Heart left ventricle (tissue), 16 donors: ENCODE measurements at places on chromosomes 1 and 21. TPM values are rescaled to one million over a fixed set of nuclear protein-coding genes. Genes with fewer than 3 reads are reported as not detected.

DNA sequence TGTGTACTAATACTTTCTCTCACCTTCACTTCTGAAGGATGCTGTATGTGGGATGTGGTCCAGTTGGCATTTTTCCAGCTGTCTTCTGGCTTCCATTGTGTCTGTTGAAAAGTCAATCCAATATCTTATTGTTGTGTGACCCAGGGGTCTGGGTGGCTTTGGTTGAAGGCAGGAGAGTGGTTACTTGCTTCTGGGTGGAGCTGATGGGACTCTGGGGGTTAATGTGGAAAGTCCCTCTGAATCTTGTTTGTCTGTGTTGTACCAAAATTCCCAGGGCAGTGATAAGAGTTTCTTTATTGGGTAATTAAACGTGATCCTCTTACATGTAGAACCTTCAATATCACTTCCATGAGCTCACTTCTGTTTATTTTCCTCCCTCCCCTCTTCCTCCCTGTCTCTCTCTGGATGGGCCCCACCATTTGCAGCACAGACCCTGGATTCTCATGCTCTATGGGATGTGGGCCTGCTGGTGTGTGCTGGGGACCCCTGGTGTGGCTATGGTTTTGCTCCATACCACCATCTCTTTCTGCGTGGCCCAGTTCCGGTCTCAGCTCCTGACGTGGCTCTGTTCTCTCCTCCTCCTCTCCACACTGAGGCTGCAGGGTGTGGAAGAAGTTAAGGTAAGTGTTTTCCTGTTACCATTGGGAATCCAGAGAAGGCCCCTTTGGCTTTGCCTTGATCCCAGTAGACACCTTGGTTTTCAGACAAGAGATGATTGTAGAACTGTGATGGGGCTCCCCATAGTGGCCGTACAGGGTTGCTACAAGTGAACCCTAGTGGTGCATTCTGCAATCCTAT is 71.5 kb downstream of the HHAT start:
- DNase-seq: peak; percentile 51

DNA sequence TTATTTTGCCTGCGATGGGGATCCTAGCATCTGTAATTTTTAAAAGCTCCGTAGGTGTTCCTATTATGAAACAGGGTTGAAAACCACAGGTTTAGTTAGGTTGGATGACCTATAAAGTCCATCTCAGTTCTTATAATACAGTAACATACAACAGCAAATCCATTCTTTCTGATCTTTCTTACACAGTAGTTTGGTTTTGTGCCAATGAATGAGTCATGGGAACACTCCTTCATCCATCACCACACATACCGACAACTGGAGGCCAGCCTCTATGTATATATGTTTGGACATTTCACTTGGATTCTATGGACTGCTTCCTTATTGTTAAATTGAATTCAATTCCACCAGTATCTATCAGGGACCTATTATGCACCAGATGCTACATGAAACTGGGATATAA is 118.4 kb upstream of the L1TD1 start:
- DNase-seq: no peak

GRCh38 chr1:98417820-98418219 is 243.7 kb upstream of the SNX7 start:
- DNase-seq: no peak

DNA sequence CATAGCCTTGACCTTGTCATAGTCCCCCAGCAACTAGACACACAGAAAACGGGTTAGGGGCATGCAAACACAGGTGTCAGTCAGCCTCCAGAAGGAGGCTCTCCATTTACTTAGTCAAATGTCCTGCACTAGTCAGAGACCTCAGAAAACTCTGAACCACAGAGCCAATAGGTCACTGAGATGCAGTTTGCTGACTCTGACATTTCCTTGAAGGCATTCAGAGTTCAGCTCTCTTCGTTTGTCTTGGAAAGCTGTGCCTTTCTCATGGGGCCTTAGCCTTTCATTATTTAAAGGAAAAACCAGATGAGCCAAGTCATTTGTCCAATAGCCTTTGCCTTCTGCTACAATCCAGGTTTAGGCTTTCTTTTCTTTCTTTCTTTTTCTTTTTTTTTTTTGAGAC is 3.5 kb downstream of the OLFML2B start:
- DNase-seq: no peak

GRCh38 chr1:161943737-161944136 is 79.9 kb downstream of the OLFML2B start:
- no peak for DNase-seq

GRCh38 chr1:59150577-59151386 is 146.1 kb upstream of the FGGY start:
- peak; percentile 78 for DNase-seq

DNA sequence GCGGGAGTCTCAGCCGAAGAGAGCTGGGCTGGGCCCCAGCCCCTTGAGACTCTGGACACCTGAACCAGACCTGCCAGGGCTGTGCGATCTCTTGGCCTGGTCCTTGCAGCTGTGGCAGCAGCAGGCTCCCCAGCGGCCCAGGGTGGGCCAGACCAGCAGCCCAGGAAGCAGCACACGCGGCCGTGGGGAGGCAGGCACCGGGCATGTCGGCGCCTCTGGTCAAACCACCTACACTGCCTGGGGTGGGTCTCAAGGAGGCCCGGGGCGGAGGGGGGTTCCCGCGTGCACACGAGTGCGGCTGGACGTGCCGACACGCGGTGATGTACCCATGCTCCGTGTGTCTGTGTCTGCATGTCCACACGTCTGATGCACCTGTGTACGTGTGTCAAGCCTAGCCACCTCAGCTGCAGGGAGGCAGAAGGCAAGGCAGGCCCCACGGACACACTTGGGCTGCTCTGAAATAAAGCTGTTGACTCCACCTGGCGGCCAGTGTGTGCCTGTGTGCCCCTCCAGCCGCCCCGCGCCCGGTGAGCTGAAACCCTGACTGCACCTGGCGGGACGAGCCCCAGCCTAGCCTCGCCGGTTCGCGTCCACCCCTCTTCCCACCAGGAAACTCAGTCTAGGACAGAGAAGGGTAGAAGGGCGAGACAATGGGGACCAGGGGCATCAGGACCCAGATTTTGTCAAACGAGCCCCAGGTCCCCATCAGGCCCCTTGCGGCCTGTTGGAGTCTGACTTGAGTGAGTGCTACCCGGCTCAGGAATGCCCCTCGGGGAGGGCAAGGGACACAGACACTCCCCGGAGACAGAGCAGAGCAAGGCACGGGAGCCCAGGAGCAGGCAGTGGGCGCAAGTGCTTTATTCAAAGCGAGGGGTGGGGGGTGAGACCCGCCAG is 11.6 kb downstream of the SCNN1D start:
- peak; percentile 81 for DNase-seq

ITGB3BP gene
- total RNA-seq: 12.5 TPM
